Activated T-cell treated with anti-CD3 and anti-CD28 coated beads, Interleukin-2, amount 50 U/mL, for 1 hour (primary cell): ENCODE measurements at places on chromosomes 2 and 18.

DNA sequence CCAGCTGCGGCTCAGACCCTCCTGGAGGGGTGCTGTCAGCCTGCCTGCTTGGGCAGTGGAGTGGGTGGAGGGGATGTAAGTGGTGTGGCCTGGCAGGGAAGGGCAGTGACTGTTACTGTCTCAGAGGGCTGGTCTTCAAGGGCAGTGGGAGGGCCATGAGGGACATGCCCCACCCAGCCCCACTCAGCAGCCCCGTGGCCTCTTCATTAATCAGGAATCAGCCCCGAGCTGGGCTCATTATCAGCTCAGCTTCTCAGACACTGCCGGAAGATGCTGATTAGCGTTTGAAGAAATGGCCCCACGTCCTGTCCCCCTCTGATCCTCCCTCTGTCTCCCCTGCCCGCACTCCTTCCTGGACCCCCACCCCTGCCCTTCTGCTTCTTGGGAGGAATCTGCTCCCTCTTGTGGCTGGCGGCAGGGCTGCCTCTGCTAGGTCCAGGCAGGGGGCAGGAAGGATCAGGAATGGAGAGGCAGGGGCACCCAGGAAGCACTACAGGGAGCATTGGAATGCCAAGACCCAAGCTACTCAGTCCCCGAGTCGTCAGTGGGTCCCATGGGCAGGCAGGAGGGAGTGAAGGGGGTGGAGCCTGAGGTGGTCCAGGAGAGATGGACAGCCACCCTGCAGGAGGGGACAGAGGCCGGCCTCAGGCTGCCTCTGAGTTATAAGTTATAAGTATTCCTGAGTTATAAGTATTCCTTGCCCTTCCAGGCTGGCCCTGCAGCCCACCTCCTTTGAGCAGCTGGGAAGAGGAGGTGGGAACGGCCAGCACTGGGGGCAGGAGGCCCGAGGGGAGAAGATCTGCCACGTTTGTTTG, 7.0 kb downstream of the ASIC4 start:
- DNase-seq: no peak

DNA sequence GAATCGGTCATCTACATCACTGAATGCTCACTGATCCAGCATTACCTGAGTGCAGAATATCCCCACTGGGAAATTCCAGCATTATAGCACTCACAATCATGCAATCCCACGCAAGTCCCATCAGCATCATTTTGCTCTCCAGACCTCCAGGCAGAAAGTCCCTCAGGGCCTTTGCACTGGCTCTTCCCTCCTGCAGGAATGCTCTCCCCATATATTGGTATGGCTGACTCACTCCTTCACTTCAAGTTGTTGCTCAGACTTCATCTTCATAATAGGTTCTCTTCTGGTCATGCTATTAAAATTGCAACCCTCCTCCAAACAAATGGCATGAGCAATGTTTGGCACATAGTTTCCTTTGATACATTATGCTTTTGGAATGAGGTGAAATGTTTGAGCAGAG, 64.7 kb upstream of the CELF4 start:
- DNase-seq: no peak

DNA sequence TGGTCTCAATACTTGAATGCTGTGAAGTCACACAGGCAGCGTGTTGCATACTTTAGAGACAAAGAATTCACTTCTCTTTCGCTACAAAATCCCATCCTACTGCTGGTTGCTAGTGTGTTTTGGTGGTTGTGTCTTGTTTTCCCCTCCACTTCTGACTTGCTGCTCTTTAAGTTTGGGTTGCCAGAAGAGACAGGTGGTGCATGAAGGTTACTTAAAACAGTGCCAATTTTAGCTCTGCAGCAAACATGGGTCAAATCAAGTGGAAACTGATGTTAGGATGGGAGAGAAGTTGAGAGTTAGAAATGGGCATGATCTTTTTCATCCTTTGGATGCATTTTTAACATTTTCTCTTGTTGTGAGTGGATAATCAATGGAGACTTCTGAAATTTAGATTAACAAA, 136.2 kb upstream of the KCNH7 start:
- no peak for DNase-seq

GRCh38 chr18:42048158-42048557, 93.1 kb downstream of the PIK3C3 start:
- no peak for DNase-seq

GRCh38 chr2:36707050-36707449, 10.5 kb downstream of the VIT start:
- no peak for DNase-seq

GRCh38 chr18:47846431-47846830, 84.0 kb downstream of the SMAD2 start:
- DNase-seq: no peak
